Renal cortical epithelial cell (primary cell): ENCODE measurements at places on chromosomes 1 and 21. TPM values are rescaled to one million over a fixed set of nuclear protein-coding genes. Genes with fewer than 3 reads are reported as not detected.

The CSF3R gene
- 0.15 TPM in 1 of 2 replicates, not detected in the other for total RNA-seq

The NUP210L gene
- total RNA-seq: 0.05 TPM in 1 of 2 replicates, not detected in the other

The HFM1 gene
- total RNA-seq: 0.35 and 0.65 TPM in 2 replicates

The AMPD1 gene
- not detected in 2 replicates for total RNA-seq

The LCE1E gene
- not detected in 2 replicates for total RNA-seq

The UQCRHL gene
- total RNA-seq: 1.5 and 2.8 TPM in 2 replicates

The NTMT2 gene
- total RNA-seq: not detected in 2 replicates

The TRABD2B gene
- total RNA-seq: 1.6 and 6.8 TPM in 2 replicates

The ST6GALNAC5 gene
- 0.80 and 19.1 TPM in 2 replicates for total RNA-seq

The GLIS1 gene
- total RNA-seq: 0.17 and 0.60 TPM in 2 replicates

The MLLT11 gene
- total RNA-seq: 6.1 and 6.6 TPM in 2 replicates

The CD164L2 gene
- total RNA-seq: not detected in 2 replicates

The EDARADD gene
- total RNA-seq: 0.05 TPM in 1 of 2 replicates, not detected in the other

The TAF13 gene
- 114 and 177 TPM in 2 replicates for total RNA-seq

The NEXN gene
- 6.4 and 22.4 TPM in 2 replicates for total RNA-seq

The TEX38 gene
- not detected in 2 replicates for total RNA-seq

The EFNA1 gene
- total RNA-seq: 68.3 and 80.4 TPM in 2 replicates

The INAVA gene
- total RNA-seq: 28.1 and 58.5 TPM in 2 replicates

The UBE2J2 gene
- total RNA-seq: 48.6 and 50.2 TPM in 2 replicates

The TFF2 gene
- total RNA-seq: not detected in 2 replicates
